ENCODE measurements at places on chromosomes 3 and 15. TPM values are rescaled to one million over a fixed set of nuclear protein-coding genes. Genes with fewer than 3 reads are reported as not detected.

WDR93 gene
- total RNA-seq, result 0.17 TPM

GRCh38 chr15:73732930-73733329 lies 20.2 kb downstream of the INSYN1 start:
- H3K27me3 ChIP-seq, result no peaks in the 10 kb centered on the region
- H3K4me1 ChIP-seq, result no peaks in the 10 kb centered on the region
- no peak overlapping the region for H3K27ac ChIP-seq
- no peaks in the 10 kb centered on the region for H3K36me3 ChIP-seq

PLA2G4D gene
- total RNA-seq, result not detected

DNA sequence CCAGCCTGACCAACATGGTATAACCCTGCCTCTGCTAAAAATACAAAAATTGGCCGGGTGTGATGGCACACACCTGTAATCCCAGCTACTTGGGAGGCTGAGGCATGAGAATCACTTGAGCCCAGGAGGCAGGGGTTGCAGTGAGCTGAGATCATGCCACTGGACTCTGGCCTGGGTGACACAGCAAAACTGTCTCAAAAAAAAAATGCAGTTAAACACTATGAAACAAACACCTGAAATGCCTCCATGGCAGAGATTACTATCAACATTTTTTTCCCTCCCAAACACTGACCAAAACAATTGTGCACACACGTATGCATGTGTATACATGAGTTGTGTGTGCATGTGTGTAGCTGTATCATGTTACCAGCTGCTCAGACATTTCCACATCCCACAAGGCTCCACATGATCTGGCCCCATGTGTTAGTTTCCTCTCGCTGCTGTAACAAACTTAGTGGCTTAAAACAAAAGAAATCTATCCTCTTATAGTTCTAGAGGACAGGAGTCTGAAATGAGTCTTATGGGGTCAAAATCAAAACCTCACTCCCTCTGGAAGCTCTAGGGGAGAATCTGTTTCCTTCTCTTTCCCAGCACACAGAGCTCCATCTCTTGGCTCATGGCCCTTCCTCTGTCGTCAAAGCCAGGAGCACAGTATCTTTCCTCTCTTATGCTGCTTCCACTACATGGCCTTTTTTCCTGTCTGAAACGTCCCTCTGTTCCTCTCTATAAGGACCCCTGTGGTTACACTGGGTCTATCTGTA lies 34.5 kb downstream of the SLC41A3 start:
- no peaks in the 10 kb centered on the region for H3K36me3 ChIP-seq
- H3K4me1 ChIP-seq, result no peaks in the 10 kb centered on the region
- no peak for DNase-seq
- no peaks in the 10 kb centered on the region for H3K27me3 ChIP-seq
- no peak overlapping the region for H3K27ac ChIP-seq

DNA sequence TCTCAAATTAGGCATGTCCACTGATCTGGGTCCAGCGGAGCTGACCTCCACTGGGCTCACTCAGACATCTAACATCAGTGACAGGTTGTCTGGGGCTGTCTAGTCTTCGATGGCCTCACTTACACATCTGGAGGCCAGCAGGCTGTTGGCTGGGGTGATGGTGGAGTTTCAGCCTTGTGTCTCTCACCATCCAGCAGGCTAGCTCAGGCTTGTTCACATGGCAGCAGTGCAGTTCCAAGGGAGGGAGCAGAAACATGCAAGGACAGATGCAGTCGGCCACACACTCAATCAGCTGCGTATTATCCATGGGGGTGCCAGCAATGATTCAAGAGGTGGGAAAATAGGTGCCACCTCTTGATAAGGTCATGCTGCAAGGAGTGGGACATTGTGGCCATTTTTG lies 292.5 kb downstream of the SHQ1 start:
- H3K27me3 ChIP-seq, result no peaks in the 10 kb centered on the region
- DNase-seq, result no peak
- H3K4me3 ChIP-seq, result no peak overlapping the region
- H3K36me3 ChIP-seq, result no peaks in the 10 kb centered on the region

LRRC2 gene
- 0.77 TPM for total RNA-seq

GRCh38 chr3:7062714-7063113 lies 201.8 kb downstream of the GRM7 start:
- H3K36me3 ChIP-seq, result no peaks in the 10 kb centered on the region
- no peaks in the 10 kb centered on the region for H3K4me1 ChIP-seq
- no peak overlapping the region for H3K4me3 ChIP-seq
- DNase-seq, result no peak

DNA sequence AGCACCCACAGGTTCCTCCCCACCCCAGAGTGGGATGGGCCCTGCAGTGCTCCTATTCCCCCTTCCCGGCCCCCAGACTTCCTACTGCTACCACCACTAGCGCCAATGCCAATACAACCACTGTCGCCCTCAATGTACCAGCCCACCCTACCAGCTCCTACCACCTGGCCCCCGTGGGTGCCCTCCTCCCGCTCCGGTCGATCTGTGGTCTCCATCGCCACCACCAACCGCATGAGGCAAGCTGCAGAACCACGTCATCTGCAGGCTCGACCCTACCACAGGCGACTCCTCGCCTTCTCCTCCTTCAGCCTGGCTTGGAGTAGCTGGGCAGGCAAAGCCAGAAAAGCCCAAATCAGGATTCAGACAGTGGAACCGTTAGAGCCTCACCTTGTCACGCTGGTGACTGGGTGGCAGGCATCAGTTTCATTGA lies 179.3 kb downstream of the POTEB3 start:
- DNase-seq, result no peak
- H3K27me3 ChIP-seq, result no peaks in the 10 kb centered on the region
- H3K4me1 ChIP-seq, result no peaks in the 10 kb centered on the region

CCDC80 gene
- total RNA-seq, result 366 TPM

DNA sequence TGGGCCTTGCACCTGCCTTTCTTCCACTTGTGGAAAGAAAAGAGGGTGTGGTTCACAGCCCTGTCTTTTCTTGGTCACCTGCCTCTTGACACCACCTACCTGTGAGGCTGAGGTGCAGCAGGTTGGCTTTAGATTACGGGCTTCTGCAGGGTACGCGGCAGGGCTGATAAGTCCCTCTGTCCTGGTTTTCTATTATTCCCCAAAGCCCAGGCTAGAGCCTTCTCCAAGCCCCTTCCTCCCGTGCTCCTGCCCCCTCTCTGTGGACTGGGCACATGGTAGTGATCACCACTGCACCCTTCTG lies 44.8 kb upstream of the HACD2 start:
- H3K36me3 ChIP-seq, result peaks cover 56% of the 10 kb centered on the region
- H3K4me1 ChIP-seq, result peaks cover 14% of the 10 kb centered on the region
- H3K27ac ChIP-seq, result no peak overlapping the region
- DNase-seq, result no peak
- H3K27me3 ChIP-seq, result no peaks in the 10 kb centered on the region

CFAP91 gene
- 0.77 TPM for total RNA-seq

DNA sequence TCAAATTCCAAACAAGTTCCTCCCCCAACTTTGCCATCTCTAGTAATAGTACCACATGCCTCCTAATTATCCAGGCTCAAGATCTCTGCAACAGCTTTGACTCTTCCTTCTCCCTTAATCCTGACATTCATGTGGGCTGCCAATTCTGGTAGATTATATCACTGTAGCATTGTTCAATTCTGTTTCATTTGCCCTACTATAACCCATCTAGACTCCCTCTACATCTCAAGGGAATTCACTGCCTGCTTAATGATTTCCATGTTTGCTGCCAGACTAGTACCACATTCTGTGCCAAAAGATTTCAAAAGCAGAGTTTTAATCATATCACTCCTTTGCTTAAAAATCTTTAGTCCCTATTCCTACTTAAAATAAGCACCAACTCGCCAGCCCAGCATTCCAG lies 34.6 kb upstream of the PPIB start:
- no peaks in the 10 kb centered on the region for H3K27me3 ChIP-seq
- peak; percentile 15 for DNase-seq
- no peaks in the 10 kb centered on the region for H3K4me1 ChIP-seq
- H3K27ac ChIP-seq, result no peak overlapping the region
- no peak overlapping the region for H3K4me3 ChIP-seq

DNA sequence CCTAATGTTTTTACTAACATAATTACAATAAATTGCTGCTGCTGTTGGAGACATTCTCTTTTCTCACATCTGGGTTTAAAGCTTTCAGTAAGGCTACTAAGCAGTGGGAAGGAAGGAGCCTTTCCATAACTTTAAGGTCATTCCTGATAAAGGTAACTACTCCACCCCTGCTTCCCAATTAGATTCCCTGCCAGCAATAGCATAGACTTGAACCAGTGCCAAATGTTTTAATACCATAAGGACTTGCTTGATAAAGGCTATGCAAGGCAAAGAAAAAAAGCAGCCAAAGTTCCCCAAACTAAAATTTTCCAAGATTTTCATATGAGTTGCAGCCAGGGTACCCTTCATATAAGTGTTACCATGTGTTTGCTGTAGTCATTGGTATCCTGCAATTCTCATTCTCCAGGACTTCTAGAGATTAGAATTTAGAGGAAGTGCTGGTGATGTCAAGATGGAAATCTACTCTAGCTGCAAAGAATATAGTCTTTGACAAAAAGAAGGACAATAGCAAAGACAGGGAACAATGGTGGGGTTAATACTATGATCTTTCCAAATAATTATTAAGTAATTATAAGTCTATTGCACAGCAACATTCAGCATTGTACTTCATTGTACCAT lies 106.1 kb downstream of the FILIP1L start:
- DNase-seq, result no peak
- peaks cover 5% of the 10 kb centered on the region for H3K4me1 ChIP-seq
- no peak overlapping the region for H3K27ac ChIP-seq
- no peaks in the 10 kb centered on the region for H3K36me3 ChIP-seq

MUC20 gene
- under 0.01 TPM for total RNA-seq

ZNF660 gene
- total RNA-seq, result 3.3 TPM

GRCh38 chr3:113485161-113485609 lies 29.8 kb downstream of the SPICE1 start:
- H3K27me3 ChIP-seq, result no peaks in the 10 kb centered on the region
- H3K36me3 ChIP-seq, result no peaks in the 10 kb centered on the region
- H3K4me1 ChIP-seq, result no peaks in the 10 kb centered on the region
- H3K27ac ChIP-seq, result no peak overlapping the region
- H3K4me3 ChIP-seq, result no peak overlapping the region
- DNase-seq, result no peak

DUOXA1 gene
- total RNA-seq, result not detected

DNA sequence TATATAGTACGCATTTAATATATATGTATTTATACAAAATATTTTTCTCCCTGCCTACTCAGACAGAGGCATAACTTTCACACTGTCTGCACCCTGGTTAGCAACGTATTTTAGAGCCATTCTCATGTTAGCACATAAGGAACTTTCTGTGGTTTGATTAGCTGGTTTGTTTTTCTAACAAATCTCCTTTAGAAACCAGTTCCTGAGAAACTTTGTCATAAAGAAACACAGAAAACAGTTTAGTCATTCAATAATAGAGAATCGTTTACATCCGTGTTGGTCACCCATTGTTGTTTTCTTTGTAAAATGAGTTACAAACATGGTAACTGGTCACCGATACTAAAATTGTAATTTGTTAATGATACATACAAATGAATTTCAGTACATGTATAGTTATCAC lies 5.9 kb upstream of the NGRN start:
- no peaks in the 10 kb centered on the region for H3K36me3 ChIP-seq
- no peak overlapping the region for H3K4me3 ChIP-seq
- DNase-seq, result no peak
- peaks cover 3% of the 10 kb centered on the region for H3K27me3 ChIP-seq
- no peak overlapping the region for H3K27ac ChIP-seq

DNA sequence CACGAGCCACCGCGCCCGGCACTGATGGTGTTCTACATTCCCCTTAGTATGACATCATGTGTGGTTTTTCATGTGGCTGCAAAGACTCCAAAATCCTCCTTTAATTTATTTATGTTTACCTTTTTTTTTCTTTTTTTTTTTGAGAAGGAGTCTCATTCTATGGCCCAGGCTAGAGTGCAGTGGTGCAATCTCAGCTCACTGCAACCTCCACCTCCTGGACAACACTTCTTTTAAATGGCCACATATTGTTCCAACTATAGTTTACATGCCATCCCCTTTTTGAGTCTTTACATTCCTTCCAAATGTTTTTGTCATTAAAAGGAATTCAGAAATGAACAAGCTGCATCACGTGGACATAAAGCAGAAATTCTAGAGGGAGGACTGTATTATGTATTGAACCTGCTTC lies 10.3 kb upstream of the CDV3 start:
- no peaks in the 10 kb centered on the region for H3K27me3 ChIP-seq
- no peak overlapping the region for H3K4me3 ChIP-seq
- H3K4me1 ChIP-seq, result peaks cover 3% of the 10 kb centered on the region
- H3K27ac ChIP-seq, result no peak overlapping the region
- no peaks in the 10 kb centered on the region for H3K36me3 ChIP-seq

ZNF860 gene
- under 0.01 TPM for total RNA-seq

MOBP gene
- total RNA-seq, result not detected

TM4SF18 gene
- not detected for total RNA-seq

IREB2 gene
- total RNA-seq, result 19.0 TPM

- peaks cover 4% of the 10 kb centered on the region for H3K27me3 ChIP-seq
- no peaks in the 10 kb centered on the region for H3K4me1 ChIP-seq
- no peak overlapping the region for H3K27ac ChIP-seq
- DNase-seq, result no peak
- peaks cover 5% of the 10 kb centered on the region for H3K36me3 ChIP-seq
These were observed 47.9 kb downstream of the SEMA3G start for GRCh38 chr3:52396907-52397591.

DNA sequence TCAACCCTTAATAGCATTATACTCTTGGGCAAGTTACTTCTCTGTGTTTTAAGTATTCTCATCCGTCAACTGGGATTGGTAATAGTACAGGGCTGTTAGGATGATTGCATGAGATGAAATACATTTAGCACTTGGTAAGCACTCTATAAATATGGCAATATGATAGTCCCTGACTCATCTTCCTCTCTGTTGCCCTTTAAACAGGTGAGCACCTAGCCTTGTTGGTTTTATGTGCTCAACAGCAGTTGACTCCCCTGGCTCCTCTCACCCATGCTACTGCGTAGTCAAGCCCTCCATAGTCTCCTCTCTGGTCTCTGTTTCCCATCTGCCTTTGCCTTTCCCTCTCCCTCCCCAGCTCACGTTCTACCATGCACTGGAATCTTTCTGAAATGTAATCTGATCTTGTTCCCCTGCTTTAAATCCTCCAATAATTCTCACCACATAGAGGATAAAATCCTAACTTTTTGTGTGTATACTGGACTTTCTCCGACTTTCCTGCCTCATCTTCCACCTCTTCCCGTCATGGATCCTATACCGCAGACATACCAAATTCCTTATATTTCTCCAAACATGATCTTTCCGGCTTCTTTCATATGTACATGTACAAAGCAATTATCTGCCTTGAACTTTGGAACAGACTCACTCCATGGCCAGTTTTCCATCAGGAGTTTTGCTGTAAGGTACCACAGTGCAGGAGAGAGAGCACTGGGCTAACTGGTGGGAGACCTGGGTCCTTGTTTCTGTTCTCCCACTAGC lies 42.3 kb downstream of the FSD2 start:
- H3K4me3 ChIP-seq, result no peak overlapping the region
- DNase-seq, result no peak
- H3K27ac ChIP-seq, result no peak overlapping the region
- H3K27me3 ChIP-seq, result no peaks in the 10 kb centered on the region

LIPC gene
- 4.0 TPM for total RNA-seq

OR5H1 gene
- not detected for total RNA-seq

- no peaks in the 10 kb centered on the region for H3K27me3 ChIP-seq
- H3K36me3 ChIP-seq, result no peaks in the 10 kb centered on the region
- H3K4me1 ChIP-seq, result no peaks in the 10 kb centered on the region
- H3K27ac ChIP-seq, result no peak overlapping the region
- H3K4me3 ChIP-seq, result no peak overlapping the region
- DNase-seq, result no peak
These were observed 1.7 kb downstream of the SCN11A start for GRCh38 chr3:39050029-39050428.

Data from fibroblast of lung (primary cell).